ENCODE measurements at places on chromosomes 16 and 17. TPM values are rescaled to one million over a fixed set of nuclear protein-coding genes. Genes with fewer than 3 reads are reported as not detected.

FAM20A gene
- not detected for total RNA-seq

SCPEP1 gene
- total RNA-seq, result 54.3 TPM

PSMD7 gene
- 106 TPM for total RNA-seq

CA4 gene
- total RNA-seq, result not detected

SMIM36 gene
- not detected for total RNA-seq

SLC47A2 gene
- total RNA-seq, result 0.34 TPM

TNS4 gene
- 91.8 TPM for total RNA-seq

FTSJ3 gene
- 111 TPM for total RNA-seq

ENO3 gene
- total RNA-seq, result 1.4 TPM

ANKRD40 gene
- 29.7 TPM for total RNA-seq

OR1A1 gene
- total RNA-seq, result not detected

AOC3 gene
- total RNA-seq, result under 0.01 TPM

KCNH6 gene
- total RNA-seq, result not detected

ZFHX3 gene
- 12.4 TPM for total RNA-seq

C16orf96 gene
- 0.14 TPM for total RNA-seq

MAPK8IP3 gene
- 31.3 TPM for total RNA-seq
